ENCODE measurements at places on chromosomes 5 and 9. TPM values are rescaled to one million over a fixed set of nuclear protein-coding genes. Genes with fewer than 3 reads are reported as not detected.

DNA sequence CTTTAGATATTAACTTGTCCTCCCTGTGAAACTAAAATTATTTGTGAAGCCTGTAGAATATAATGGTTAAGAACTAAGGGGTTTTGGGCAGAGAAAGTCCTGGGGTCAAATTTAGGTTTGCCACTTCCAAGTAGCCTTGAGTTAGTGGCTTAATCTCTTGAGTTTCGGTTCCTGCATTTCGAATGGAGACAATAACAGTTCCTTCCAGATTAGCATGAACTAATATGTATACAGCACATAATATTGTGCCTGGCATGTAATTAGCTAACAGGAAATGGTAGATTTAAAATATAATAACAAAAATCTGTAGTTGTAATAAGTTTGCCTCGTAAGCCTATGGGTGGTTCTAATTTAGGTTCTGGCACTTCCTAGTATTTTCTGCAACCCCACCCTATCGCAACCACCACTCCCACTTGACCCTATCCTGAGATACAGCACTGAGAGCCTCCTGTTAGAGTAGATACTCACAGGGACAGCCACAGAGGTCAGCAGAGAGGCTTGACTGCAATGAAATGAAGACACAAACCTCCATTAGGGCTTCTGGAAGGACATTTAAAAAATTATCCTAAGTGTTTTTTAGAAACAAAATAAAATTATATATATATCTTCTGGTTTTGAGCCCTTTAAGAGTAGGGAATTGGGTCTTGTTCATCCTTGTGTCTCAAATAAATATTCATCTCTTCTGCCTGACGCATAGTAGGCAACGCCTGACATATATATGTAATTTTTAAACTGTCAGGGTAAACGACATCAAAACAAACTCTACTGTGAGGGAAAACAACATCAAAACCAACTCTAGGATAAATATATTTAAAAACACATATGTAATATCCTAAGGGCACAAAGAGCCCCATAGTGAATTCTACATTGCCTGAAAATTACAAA lies 8.5 kb downstream of the SPINK9 start:
- no peak for DNase-seq

DNA sequence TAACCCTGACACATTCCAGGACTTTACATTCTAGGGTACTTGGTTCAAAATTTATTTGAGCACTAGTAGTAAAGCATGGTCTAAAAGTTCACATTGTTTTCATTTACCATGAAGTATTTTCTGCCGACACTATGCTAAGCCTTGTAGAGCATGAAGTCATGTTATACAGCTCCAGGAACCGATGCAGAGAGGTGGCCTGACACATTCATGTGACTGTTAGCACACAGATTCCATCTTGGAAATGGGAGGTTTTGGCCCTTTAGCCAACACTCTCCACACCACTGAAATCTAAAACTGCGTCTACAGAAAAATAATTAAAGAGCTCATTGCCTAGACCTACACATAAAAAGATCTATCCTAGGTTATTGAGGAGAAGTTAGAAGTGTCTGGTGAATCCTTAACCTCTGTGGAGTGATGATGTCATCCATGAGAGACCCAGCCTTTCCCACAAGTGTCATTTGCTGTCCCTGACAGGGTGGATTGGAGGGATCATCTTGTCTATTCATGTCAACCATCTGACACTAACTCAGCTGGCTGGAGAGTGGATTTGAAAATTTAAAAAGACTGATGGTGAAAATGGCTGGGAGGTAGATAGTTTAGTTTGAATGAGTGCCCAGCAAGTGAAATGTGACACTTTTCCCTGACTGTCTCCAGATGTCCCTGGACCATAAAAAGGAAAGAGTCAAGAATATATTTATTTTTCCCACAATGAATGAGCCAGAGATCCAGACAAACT lies 1.3 kb downstream of the RANBP3L start:
- DNase-seq: no peak

GRCh38 chr9:120868339-120868675 lies 8.7 kb downstream of the PHF19 start:
- no peak for DNase-seq

GRCh38 chr9:78507037-78507436 lies 210.1 kb downstream of the PSAT1 start:
- DNase-seq: no peak

DNA sequence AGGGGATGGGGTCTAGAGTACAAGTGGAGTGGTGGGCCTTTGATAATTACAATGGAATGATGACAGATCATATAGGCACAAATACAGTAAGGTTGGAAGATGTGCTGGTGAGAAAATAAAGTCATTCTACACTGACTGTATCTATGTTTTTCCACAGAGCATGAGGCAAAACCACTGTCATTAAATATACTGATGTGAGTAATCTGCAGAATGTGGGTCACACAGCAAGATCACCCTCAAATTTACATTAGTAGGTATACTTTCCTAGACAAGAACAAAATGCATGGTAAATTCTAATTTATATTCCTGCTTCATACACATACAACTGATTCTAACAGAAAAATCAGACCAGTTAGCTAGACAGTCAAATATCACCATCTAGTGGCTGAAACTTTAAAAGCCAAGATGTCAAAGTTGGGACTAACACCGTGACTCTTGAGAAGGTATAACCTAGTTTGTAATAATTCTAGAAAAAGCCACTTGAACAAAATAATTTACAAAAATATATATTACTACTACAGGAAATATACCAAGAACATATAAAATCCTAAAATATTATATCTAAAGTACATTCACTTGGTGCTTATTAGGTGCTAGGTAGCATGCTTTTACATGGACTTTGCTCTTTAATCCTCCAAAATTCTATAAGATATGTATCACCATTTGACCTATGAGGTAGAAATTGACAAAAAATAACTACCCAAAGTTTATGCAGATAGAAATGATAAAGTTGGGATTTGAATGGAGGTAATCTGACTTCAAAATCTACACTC lies 19.5 kb downstream of the TTC33 start:
- no peak for DNase-seq

- no peak for DNase-seq
Observed at GRCh38 chr5:134209477-134210245, 16.2 kb downstream of the PPP2CA start.

DNA sequence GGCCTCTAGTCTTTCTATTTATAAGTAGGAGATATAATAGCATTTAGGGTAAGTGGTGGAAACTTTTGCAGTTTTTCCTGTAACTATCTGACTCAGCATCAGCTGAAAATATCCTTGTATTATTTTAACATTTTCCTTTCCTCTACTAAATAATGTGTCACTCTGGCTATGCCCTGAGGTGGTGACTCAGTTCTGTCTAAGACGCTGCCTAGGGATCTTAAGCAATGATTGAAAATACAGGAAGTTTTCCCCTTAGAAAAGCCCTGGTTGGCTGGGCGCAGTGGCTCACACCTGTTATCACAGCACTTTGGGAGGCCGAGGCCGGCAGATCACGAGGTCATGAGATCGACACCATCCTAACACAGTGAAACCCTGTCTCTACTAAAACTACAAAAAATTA lies 9.3 kb upstream of the EDIL3 start:
- peak; percentile 23 for DNase-seq

DNA sequence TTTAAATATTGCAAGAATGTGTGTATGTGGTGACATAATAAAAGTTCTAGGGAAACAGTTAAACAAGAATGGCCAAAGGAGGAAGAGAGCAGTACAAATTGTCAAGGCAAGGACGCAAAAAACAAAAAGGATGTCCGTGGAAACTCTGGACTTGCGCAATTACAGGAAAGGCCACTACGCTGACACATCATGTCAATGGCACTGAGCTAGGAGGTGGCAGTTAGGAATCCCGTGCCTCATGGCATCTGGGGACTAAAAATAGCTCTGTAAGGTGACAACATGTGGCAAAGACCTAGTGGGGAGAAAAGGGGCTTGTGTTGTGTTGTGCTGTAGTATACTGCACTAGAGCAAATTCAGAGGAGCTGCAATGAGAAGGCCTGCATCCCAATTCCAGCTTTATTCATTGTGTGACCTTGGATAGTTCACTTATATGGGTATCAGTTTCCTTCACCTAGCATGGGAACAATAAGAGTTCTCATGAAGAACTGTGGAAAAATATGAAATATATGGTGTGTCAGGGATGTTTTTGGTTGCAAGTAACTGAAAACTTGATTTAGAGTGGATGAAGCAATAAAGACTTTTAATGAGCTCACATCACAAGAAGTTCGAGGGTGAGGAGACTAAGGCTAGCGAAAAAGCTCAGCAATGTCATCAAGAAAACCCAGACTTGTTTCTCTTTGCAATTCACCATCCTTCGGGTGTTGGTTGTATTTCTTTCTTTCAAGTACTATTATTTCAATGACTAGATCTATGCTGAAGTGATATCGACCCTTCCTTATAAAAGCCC lies 124.1 kb upstream of the STC2 start:
- DNase-seq: no peak

DNA sequence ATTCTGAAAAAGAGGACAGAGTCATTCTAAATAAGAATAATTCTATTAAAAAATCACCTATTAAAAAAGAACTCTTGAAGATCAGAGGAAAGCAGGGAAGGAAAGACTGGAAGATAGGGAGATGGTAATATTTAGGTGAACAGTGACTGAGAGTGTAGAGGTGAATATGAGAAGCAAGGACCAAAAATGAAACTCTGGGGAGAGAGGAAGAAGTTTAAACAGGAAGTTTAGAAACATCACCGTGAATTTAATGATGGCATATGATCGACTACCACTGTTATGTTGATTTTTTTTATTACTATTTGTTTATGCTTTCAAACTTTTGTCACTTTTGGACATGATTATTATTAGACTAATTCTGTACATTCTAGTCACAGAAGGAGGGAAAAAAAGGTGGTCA lies 1.7 kb upstream of the SPINK6 start:
- no peak for DNase-seq

DNA sequence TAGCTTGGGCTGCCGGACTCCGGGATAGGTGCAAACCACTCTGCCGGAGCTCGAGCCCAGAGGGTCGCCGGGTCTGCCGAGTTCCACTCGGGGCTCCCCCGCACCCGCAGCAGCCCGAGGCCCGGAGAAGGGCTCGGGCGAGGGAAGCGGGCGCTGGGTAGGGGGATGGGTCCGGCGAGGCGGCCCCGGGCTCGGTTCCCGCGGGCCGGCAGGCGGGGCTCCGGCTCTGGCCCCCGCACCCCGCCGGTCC lies 507 bp downstream of the RICTOR start:
- DNase-seq: no peak

DNA sequence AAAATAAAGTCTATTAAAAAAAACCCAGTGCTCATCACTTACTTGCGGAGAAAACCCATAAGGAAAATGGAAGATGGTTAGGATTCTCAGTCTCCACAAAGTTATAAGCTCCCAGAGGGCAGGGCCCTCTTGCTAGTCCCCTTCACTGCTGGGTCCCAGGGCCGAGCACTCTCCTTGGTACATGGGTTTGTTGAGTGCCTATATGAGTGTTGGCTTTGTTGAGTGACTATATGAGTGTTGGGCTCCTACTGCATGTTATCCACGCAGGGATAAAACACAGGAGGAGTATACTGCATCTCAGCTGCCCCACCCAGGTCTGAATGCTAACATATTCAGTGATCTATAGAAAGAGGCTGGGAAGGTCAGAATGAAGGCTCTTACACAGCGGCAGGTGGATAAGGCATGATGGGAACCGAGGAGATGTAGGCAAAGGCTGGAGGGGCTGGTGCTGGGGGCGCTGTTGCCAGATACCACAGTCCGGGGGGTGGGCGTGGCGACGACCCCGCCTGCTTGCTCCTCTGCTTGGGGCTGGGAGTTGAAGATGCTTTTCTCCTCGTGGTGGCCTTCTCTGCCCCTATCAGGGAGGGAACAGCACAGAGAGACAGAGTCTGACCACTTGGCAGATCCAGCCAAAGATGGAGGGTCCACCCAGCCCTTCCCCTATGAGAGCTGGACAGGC lies 11.6 kb downstream of the ORM2 start:
- DNase-seq: no peak

DNA sequence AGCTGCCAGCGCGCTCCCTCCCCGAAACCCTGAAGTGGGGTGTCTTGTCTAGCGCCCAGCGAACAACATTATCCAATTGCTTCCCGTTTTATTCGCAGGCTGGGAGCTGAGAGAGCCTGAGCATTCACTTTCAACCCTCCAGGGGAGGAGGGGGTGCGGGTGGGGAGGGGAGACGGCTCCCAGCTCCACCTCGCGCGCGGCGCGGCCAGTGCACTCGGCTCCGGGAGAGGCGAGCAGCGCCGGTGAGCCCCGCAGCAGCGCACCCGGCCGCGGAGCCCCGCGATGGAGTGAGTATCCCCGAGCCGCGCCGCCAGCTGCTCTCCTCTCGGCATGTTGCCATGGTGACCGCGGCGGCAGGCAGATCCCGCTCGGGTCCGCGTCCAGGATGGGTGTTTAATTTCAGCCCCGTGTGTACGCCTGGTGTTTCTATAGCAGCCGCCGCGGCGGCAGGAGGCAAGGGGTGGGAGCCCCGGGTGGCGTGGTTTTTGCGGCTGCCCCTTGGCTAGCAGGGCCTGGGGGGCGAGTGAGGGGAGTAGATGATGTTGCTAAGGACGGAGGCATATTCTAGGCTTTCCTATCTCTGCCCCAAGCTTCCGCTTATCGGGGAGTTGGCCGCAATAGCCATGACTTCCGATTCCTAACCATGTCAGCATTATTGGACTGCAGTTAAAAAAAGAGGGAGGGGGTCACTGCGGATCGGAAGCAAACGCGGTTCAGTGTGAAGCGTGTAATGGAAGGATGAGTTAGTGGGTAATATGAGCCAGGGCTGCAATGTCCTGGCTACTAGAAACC lies 139.2 kb upstream of the PALM2AKAP2 start:
- DNase-seq: peak; percentile 25

DNA sequence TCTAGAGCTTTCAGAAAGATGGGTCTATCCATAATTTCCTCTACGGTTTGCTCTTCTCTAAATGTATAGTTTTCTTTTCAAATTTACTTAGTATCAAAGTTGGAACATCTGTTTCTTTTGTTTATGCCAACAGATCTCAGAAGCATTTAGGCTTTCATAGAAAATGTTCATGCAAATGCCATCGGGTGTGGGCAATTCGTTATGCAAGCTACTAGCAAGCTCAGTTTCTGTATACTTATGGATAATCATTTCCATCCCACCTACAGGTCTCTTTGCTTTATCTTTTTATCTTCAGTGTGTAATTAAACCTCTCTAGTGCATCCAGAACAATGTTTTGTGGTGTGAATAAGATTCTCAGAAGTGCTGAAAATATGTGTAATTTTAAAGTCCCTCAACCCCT lies 59.9 kb downstream of the NUDT12 start:
- no peak for DNase-seq

GRCh38 chr5:30908356-30908755 lies 285.1 kb upstream of the CDH6 start:
- DNase-seq: no peak

Gene KIF4B
- not detected for total RNA-seq

- DNase-seq: no peak
Observed at GRCh38 chr5:127758766-127759283, 55.6 kb downstream of the CCDC192 start.

- no peak for DNase-seq
Observed at GRCh38 chr5:90915393-90915792, 356.8 kb downstream of the ADGRV1 start.

GRCh38 chr5:62779010-62779422 lies 200.4 kb downstream of the LRRC70 start:
- DNase-seq: no peak

- no peak for DNase-seq
Observed at GRCh38 chr9:101586651-101587050, 8.1 kb downstream of the PPP3R2 start.

GRCh38 chr5:16453609-16454008 lies 12.0 kb downstream of the ZNF622 start:
- no peak for DNase-seq

Gene GTF3C4
- 16.4 TPM for total RNA-seq

Gene ST8SIA4
- total RNA-seq: 7.0 TPM

Measured in thoracic aorta (tissue), 2 donors.